Mucosa of descending colon (tissue), 3 donors: ENCODE measurements at places on chromosomes 7 and 10.

DNA sequence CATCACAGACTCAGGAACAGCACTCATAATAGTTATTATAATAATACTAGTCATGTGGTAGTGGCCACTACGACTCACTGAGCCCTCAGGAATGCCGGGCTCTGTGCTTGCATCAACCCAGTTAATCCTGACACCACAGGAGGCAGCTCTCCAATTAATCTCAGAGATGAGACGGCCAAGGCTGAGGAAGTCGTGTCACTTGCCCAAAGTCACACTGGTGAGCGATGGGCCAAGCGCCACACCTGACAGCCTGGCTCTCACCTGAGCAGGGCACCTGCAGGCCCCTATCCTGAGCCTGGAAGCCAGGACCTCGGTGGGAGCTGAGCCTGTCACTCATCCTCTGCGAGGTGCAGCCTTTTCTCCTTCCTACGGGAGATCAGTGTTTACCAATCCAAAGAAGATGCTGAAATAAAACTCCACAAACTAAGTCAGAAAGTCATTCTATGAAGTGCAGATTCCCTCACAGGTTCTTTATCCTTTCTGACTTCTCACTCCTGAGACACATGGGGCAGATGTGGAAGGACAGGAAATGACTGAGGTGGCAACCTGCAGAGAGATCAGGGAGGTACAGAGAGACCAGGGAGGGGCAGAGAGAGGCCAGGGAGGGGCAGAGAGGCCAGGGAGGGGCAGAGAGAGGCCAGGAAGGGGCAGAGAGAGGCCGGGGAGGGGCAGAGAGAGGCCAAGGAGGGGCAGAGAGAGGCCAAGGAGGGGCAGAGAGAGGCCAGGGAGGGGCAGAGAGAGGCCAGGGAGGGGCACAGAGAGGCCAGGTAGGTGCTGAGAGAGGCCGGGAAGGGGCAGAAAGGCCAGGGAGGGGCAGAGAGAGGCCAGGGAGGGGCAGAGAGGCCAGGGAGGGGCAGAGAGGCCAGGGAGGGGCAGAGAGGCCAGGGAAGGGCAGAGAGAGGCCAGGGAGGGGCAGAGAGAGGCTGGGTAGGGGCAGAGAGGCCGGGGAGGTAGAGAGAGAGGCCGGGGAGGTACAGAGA is 38.5 kb downstream of the VIPR2 start:
- DNase-seq: no peak

DNA sequence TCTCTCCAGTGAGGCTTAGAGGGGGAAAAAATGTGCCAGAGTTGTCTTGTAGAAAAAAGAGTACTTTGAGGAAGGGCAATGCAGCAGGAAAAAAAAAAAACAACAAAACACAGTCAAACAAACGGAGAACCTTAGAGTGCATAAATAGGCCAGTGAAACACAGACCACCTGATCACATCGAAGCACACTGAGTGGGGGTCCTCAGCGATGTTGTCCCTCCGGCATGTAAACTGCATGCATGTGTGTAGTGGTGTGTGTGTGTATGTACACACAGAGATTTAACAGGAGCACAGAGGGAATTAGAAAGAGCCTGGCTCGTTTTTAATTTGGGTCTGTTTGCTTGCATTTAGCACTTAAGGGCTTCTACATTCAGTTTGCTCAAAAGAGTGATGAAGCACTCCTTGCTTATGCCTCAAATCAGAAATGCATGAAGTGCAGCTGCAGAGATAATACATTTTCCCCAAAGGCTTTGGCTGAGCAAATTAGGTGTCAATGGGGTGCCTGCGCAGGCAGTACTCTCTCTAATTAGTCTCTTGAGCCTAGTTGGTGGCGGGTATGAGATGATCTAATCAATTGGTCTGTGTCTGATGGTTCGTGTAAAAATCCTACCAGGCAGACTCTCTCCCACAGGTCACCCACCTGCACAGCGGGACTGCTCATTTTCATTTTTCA is 62.7 kb upstream of the FZD1 start:
- DNase-seq: no peak

DNA sequence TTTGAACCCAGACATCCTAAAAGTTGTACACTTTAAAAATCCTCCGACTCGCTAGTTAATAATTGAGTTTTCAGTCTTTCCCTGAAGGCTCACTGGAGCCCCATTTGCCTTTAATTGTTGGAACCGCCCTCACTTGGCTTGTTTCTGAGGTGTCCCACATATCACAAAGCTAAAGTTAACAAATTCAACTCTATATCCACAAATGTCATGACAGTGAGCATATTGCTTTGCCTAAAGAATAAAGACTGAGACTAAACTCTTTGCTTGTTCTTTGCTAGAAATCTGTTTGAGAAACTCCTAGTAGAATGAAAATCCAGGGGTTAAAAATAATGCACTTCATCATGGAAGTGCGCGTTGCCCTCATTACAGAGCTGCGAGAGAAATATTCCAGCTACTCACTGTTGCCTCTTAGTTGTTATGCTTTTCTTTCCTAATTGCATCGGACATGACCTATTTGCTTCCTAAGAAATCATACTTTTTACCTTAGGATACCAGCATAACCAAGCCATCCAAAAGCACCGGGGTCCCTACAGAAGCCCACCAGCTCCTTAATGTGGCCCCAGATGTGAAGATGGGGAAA is 752 bp downstream of the THSD7A start:
- DNase-seq: no peak

DNA sequence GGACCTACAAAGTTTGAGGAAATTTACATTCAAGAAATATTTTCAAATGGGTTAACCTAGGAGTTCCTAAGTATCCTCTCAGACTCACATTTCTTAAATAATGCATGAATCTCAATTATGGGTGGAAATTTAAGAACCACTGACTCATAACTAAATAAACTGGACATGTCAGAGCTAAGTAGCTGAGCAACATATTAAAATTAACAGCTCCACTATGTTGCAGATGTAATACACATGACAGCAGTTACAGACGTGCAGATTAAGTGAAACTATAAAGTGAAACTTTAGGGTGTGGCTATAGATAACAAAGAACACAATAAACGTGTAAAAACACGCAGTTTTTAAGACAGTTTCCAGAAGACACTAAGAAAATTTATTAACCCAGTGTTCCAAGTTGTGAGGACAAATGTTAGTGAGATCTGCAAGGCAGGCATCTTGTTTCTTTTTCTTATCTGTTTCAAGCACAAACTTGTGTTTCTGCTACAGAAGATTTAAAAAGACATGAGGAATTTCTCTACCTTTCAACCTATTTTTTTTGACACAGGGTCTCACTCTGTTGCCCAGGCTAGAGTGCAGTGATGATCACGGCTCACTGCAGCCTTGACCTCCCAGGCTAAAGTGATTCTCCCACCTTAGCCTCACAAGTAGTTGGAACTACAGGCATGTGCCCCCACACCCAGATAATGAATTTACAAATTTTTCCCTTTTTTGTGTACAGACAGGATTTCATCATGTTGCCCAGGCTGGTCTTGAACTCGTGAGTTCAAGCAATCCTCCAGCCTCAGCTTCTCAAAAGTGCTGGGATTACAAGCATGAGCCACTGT is 25.3 kb downstream of the DNMBP start:
- DNase-seq: no peak

DNA sequence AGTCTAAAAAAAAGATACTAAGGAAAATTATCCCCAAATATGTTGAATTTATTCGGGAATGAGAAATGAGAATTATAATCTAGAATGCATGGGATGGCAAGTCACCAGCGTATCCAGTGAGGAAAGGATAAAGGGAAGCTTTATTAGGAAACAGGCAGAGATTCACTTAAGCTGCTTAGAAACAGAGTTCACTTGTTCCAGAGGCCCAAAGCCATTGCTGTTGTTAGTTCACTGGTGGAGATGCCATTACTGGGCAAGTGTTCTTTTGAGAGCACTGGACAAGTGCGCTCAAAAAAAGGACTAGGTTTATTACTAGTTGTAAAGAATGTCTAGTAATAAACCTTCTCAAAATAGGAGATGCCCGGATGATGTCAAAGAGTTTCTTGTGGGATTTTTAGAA is 51.2 kb downstream of the MICU1 start:
- DNase-seq: no peak

- peak; percentile 24 for DNase-seq
Measured at GRCh38 chr10:70679498-70679897, 7.2 kb downstream of the ADAMTS14 start.

DNA sequence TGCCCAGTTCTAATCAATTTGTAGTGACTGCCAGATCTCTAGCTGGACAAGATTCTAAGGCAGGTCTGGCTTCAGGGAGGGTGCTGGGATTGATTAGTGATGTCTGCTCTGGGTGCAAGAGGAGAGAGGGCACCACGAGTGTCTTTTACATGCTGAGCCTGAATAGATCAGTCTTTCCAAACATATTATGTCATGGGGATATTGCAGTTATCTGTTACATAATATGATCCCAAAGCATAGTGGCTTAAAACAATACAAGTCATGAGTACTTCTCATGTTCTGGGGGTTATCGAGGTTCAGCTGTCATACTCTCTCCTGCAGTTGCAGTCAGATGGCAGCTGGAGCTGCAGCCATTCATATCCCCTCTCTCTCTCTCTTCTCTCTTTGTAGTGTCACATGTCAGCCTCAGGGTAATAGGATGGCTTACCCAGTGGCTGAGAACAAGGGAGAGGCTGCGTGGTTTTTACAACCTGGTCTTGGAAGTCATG is 26.0 kb downstream of the SLC29A3 start:
- DNase-seq: no peak

DNA sequence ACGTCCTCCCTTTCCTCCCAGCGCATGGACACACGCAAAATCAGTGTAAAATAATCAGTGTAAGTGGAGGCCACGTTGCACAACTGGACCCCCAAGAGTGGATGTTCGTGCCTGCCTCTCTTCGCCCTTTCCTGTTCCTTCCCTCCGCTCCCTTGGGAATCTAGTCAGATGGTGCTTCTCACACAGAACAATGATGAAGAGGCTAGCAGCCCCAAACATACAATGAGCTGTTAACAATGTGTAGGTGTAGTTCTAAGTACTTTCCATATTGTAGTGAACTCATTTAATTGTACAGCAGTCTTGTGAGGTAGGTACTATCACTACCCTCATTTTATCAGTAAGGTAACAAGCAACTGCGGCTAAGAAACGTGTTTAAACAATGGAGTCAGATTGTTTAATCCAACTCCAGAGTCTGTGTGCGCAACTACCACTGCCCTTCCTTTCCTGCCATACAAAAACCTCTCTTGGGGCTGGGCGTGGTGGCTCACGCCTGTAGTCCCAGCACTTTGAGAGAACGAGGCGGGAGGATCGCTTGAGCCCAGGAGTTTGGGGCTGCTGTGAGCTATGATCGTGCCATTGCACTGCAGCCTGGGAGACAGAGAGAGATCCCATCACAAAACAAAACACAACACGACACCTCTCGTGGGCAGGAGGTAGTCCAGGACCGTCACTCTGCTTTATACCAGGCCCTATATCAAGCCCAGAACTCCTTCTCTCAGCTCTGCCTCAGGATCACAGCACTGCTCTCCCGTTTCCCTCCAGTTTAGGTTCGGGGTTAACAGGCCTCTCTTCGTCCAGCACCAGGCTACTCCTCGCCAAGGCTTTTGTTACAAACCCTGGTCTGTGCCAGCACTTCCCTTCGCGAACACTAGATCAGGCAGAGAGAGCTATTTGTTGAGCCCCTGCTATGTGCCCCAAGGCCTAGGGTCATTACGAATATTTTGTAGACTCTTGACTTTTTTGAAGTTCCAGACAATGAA is 1.1 kb downstream of the FKBP9 start:
- DNase-seq: peak; percentile 62

DNA sequence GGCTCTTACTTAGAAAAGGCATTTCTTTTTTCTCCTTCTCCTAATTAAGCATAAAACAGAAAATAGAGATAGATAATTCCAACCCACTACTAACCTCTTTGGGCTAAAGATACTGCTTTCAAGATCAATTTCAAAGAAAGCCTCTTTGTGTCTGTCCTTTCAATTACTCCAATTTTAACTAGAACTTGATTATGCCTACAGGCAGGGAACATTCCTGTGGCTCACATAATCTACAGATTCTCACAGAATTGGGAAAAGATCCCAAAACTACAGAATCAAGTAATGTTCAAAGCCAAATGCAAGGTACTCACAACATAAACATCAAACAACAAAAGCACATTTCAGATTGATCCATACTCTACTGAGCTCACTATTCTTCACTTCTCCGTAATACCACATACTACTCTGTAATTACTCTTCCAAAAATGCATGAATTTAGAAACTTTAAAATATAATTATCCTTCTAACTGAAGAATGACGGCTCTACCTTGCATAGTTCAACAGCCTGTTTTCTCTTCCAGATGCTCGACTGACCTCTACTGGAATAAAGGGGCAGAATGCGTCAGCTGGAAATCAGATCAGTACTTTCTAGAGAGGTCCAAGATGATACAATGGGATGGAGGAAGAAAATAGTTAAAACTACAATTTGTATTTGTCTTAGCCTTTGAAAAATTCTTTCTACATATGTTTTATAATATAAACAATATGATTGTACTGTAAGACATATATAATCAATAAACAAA is 3.9 kb downstream of the MTERF1 start:
- DNase-seq: no peak

DNA sequence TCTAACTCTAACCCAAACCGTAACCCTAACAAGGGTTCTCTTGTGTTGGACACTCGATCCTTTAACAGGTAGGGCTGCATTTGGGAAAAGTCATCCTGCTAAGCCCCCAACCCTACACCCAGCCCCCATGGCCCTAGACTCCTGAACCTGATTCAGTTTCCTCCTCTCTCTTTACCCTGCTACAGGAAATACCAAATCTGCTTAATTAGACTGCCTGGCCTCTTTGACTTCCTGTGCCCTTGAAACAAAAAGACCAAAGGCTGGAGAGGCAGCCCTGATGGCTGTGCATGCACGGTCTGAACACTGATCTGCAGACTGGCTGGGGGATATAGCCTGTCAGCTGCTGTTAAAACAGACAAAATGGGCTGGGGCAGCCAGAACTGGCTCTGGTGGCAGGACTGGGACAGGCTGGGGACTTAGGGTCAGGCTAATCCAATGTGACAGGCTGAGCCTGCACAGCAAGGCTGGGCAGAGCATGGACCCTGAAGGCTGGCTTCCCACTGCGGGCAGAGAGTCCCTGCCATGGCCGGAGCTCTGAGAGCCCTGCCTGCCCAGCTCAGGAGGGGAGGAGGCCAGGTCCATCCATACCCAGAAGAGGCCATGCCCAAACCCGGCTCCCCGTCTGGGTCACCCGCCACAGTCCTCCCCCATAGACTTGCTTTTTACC is 51.0 kb upstream of the MSMB start:
- DNase-seq: no peak

GRCh38 chr10:7593063-7593462 is 73.7 kb downstream of the ITIH5 start:
- DNase-seq: peak; percentile 17

- no peak for DNase-seq
Measured at GRCh38 chr10:117476281-117476680, 66.3 kb upstream of the EMX2 start.

GRCh38 chr7:106480161-106480579 is 180.8 kb downstream of the CCDC71L start:
- no peak for DNase-seq

- no peak for DNase-seq
Measured at GRCh38 chr10:19333631-19334030, 285.0 kb downstream of the MALRD1 start.

- no peak for DNase-seq
Measured at GRCh38 chr7:12299367-12299766, 88.3 kb downstream of the TMEM106B start.

- no peak for DNase-seq
Measured at GRCh38 chr7:42262964-42263363, 26.0 kb upstream of the GLI3 start.

- no peak for DNase-seq
Measured at GRCh38 chr7:130127404-130127803, 57.1 kb downstream of the KLHDC10 start.

- no peak for DNase-seq
Measured at GRCh38 chr7:152537639-152538038, 101.8 kb upstream of the KMT2C start.

- DNase-seq: no peak
Measured at GRCh38 chr10:11898372-11899066, 75.4 kb downstream of the PROSER2 start.
